ENCODE measurements at places on chromosomes 5 and 9.
A peak's percentile ranks its signal among the peaks of the same experiment; 100 is the strongest.

DNA sequence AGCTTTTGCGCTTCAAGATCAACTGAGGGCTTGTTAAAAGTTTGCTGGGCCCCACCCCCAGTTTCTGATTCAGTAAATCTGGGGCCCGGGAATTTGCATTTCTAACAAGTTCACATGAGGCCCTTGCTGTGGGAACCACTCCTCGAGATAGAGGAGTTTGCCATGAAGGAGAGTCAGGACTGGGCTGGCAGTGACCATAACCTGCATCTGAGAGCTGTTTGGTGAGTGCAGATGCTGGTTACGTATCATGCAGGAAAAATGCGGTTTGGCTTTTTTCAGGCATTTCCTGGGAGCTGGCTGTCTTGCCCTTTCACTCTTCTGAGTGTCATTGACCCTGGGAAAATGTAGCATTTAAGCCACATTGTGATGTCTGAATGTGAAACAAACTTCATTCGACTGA lies 9.4 kb upstream of the ANGPTL2 start:
- no peak overlapping the region for H3K27ac ChIP-seq
- H3K27me3 ChIP-seq, result no peaks in the 10 kb centered on the region
- no peak for DNase-seq
- no peaks in the 10 kb centered on the region for H3K4me1 ChIP-seq
- H3K4me3 ChIP-seq, result no peak overlapping the region
- H3K36me3 ChIP-seq, result no peaks in the 10 kb centered on the region

DNA sequence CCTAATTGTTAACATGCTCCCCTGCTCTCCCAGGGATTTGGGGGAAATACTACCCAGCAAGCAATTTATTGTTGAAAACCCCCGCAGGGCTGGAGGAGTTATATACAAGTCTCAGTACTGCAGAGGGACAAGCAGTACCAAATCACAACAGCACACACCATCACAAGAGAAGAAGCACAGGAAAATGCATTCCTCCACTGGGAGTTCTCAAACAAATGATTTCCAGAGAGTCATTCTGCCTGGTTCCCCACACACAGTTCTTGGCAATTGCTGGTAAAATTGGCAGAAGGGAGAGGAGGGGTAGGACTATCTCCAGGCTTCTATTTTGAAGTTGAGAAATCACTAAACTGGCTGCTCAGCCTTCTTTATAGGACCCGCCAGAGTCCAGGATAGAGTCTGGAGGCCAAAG lies 16.8 kb downstream of the SIL1 start:
- H3K27me3 ChIP-seq, result no peaks in the 10 kb centered on the region
- H3K36me3 ChIP-seq, result no peaks in the 10 kb centered on the region
- no peak overlapping the region for H3K4me3 ChIP-seq

DNA sequence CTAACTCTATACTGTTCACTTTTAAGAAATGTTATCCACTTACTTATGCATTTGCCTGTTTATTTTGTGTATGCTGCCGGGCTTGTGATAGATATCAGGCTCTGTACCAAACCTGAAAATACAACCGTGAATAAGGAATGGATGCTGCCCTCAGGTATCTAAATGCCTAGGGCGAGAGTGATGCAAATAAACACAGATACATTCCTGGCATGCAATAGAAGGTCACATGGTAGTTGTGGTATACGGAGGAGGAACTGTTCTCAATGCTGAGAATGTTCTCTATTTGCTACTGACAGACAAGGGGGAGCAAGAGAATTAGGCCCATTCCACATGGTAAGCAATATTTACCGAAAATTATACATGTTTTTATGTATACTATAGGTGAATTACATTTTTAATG lies 227.8 kb downstream of the ICE1 start:
- H3K4me3 ChIP-seq, result no peak overlapping the region
- no peak overlapping the region for H3K27ac ChIP-seq
- no peaks in the 10 kb centered on the region for H3K27me3 ChIP-seq
- DNase-seq, result no peak
- H3K36me3 ChIP-seq, result no peaks in the 10 kb centered on the region
- H3K4me1 ChIP-seq, result no peaks in the 10 kb centered on the region

- peaks cover 5% of the 10 kb centered on the region for H3K27me3 ChIP-seq
- no peak overlapping the region for H3K27ac ChIP-seq
- no peaks in the 10 kb centered on the region for H3K4me1 ChIP-seq
- no peaks in the 10 kb centered on the region for H3K36me3 ChIP-seq
- DNase-seq, result no peak
Measured at GRCh38 chr9:122609804-122610203, 4.7 kb upstream of the OR1Q1 start.

DNA sequence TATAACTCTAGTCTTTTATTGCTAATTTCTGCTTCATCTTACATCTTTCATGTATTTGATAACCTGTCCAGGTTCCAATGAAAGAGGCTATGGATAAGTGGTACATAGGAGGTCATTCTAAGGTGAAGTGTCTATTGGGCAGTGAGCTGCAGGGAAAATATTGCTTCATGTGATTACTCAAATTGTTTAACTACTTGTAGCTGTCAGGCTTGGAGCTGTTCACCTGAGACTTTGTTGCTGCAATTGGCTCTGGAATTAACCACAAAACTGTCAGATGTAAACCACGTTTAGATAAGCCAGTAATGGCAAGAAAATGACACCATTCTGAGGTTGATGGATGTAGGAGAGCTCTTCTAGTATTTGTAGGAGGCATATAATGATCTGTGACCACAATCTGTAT lies 26.0 kb downstream of the ADAMTSL1 start:
- no peak for DNase-seq
- H3K4me1 ChIP-seq, result no peaks in the 10 kb centered on the region
- no peak overlapping the region for H3K27ac ChIP-seq
- H3K27me3 ChIP-seq, result no peaks in the 10 kb centered on the region
- H3K36me3 ChIP-seq, result no peaks in the 10 kb centered on the region

DNA sequence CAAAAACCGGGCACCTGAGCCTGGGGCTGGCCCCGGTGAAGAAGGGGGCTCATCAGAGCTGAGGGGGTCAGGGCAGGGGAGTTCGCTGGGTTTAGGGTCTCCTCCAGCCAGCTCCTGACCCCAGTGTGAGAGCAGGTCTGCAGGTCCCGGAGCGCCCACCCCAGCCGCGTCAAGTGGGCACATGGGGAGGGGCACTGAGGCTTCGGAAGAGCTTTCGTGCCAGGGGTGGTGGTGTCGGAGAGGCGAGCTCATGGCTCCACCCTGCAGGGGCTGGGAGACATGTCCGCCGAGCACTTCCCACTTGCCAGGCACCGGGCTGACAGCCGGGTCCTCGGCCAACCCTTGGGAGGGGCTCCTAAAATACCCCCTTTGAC lies 13.2 kb downstream of the VAV2 start:
- H3K4me1 ChIP-seq, result no peaks in the 10 kb centered on the region
- H3K36me3 ChIP-seq, result no peaks in the 10 kb centered on the region
- H3K4me3 ChIP-seq, result no peak overlapping the region
- H3K27ac ChIP-seq, result no peak overlapping the region

GRCh38 chr9:132283863-132284262 lies 70.9 kb downstream of the SETX start:
- no peak overlapping the region for H3K27ac ChIP-seq
- H3K4me3 ChIP-seq, result no peak overlapping the region
- no peak for DNase-seq
- H3K36me3 ChIP-seq, result peaks cover 56% of the 10 kb centered on the region
- H3K27me3 ChIP-seq, result no peaks in the 10 kb centered on the region
- H3K4me1 ChIP-seq, result no peaks in the 10 kb centered on the region

GRCh38 chr9:102779356-102779755 lies 215.8 kb upstream of the CYLC2 start:
- no peak overlapping the region for H3K4me3 ChIP-seq
- H3K4me1 ChIP-seq, result no peaks in the 10 kb centered on the region
- H3K27ac ChIP-seq, result no peak overlapping the region
- H3K27me3 ChIP-seq, result no peaks in the 10 kb centered on the region
- H3K36me3 ChIP-seq, result no peaks in the 10 kb centered on the region

DNA sequence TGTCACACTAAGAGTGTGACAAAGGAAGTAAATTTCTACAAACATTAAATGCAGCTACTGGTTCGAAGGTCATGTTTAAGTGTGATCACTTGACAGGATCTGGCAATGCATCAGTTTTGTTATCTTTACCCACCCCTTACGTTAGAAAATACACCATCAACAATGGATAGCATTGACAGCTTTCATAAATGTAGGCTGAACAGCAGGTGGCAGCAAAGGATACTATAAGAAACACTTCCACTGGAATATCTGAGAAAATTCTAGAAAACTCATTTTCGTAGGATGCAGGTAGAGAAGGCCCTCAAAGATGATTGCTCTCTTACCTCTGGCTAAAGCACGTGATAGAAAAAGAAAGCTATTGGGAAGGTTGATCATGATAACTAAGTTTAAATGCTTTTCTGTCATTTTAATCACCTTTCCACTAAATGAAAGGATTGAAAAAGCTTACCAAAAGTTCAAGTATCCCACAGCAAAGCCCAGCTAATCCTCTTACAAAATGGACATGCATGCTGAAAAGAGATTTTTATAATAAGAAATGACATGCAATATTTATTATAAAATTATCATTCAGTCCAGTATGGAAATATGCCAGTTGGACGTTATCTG lies 292.5 kb downstream of the PARP8 start:
- peaks cover 11% of the 10 kb centered on the region for H3K4me1 ChIP-seq
- H3K36me3 ChIP-seq, result no peaks in the 10 kb centered on the region
- peaks cover 12% of the 10 kb centered on the region for H3K27me3 ChIP-seq

- no peak overlapping the region for H3K27ac ChIP-seq
- no peaks in the 10 kb centered on the region for H3K4me1 ChIP-seq
- no peak overlapping the region for H3K4me3 ChIP-seq
- DNase-seq, result no peak
Measured at GRCh38 chr5:38650540-38650939, 94.1 kb upstream of the LIFR start.

- H3K27me3 ChIP-seq, result no peaks in the 10 kb centered on the region
- H3K36me3 ChIP-seq, result peaks cover 9% of the 10 kb centered on the region
- H3K4me3 ChIP-seq, result no peak overlapping the region
- no peak for DNase-seq
Measured at GRCh38 chr9:134033516-134034214, 8.4 kb downstream of the BRD3OS start.

DNA sequence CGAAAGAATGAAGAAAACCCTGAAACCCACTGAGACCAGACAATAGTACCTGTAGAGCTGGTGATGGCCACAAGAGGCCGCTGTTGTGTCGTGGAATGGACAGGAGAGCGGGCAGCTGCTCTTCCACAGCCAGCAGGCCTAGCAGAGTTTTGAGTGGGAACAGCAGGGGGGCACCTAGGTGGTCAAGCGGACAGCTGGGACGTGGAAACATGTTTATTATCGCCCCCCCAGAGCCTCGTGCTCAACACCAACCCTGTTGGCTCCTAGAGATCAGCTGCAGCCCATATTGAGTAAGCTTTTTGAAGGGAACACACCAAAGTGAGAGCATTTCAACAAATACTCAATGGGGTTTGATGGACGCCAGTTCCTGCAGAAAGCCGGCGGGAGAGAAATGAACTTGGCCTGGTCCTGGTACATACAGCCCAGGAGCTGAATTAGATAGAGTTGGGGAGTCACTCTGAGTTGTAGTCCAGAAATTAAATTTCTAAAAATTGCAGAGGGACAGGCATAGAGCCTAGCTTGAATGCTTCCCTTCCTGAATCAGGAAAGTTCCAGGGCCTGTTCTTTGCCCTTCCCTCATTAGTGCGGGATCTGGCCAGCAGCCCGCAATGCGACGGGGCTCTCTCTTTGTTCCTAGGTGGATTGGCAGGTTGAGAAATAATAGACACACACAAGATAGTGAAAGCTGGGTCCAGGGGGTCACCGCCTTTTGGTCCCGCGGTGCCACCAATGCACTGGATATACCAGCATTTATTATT lies 33.8 kb downstream of the MFAP3 start:
- no peak overlapping the region for H3K4me3 ChIP-seq
- H3K27ac ChIP-seq, result no peak overlapping the region
- DNase-seq, result peak; percentile 85
- no peaks in the 10 kb centered on the region for H3K27me3 ChIP-seq

DNA sequence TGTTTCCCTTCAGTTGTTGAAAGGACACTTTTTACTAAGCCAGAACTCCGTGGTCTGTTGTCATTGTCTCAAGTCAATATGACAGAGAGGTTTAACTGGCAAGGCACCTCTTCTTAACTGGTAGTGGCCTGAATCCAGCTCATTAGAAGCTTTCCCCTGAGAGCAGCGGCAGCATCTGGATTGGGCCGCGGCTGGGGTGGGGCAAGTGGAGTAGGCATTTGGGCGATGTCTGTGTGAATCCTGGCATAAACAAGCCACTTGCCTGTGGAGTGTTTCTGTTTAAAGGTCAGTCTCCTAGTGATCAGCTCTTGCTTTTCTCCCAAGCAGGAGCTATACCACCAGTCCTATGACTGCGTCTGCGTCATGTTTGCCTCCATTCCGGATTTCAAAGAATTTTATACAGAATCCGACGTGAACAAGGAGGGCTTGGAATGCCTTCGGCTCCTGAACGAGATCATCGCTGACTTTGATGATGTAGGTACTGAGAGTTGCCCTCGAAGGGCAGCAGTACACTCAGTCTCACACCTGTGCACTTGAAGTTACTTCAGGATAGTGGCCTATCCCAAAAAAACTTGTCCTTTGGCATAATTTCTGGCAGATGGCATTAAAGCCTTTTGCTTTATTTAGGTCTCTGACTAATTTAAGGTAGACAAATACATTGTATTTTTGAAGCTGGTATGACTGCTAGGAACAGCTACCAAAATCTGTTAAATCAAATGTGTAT lies 48.9 kb downstream of the CFAP90 start:
- no peak overlapping the region for H3K4me3 ChIP-seq
- H3K36me3 ChIP-seq, result no peaks in the 10 kb centered on the region
- H3K4me1 ChIP-seq, result no peaks in the 10 kb centered on the region
- no peak overlapping the region for H3K27ac ChIP-seq
- H3K27me3 ChIP-seq, result no peaks in the 10 kb centered on the region
- no peak for DNase-seq

- H3K36me3 ChIP-seq, result no peaks in the 10 kb centered on the region
- no peak overlapping the region for H3K4me3 ChIP-seq
- H3K4me1 ChIP-seq, result no peaks in the 10 kb centered on the region
- H3K27me3 ChIP-seq, result no peaks in the 10 kb centered on the region
- DNase-seq, result no peak
Measured at GRCh38 chr5:130759061-130759460, 406.0 kb downstream of the HINT1 start.

- no peak overlapping the region for H3K27ac ChIP-seq
- DNase-seq, result no peak
- H3K4me3 ChIP-seq, result no peak overlapping the region
- H3K27me3 ChIP-seq, result no peaks in the 10 kb centered on the region
- H3K36me3 ChIP-seq, result no peaks in the 10 kb centered on the region
- no peaks in the 10 kb centered on the region for H3K4me1 ChIP-seq
Measured at GRCh38 chr5:74421377-74421776, 219.2 kb downstream of the ENC1 start.

GRCh38 chr5:53464722-53465121 lies 15.7 kb upstream of the FST start:
- no peaks in the 10 kb centered on the region for H3K4me1 ChIP-seq
- H3K27ac ChIP-seq, result no peak overlapping the region
- no peak for DNase-seq
- no peaks in the 10 kb centered on the region for H3K27me3 ChIP-seq
- H3K4me3 ChIP-seq, result no peak overlapping the region

- no peak for DNase-seq
- H3K4me3 ChIP-seq, result no peak overlapping the region
- H3K27me3 ChIP-seq, result no peaks in the 10 kb centered on the region
- no peaks in the 10 kb centered on the region for H3K36me3 ChIP-seq
- H3K4me1 ChIP-seq, result no peaks in the 10 kb centered on the region
Measured at GRCh38 chr5:28415791-28416443, 1377.5 kb upstream of the CDH9 start.

- no peak overlapping the region for H3K4me3 ChIP-seq
- no peaks in the 10 kb centered on the region for H3K36me3 ChIP-seq
- H3K27me3 ChIP-seq, result no peaks in the 10 kb centered on the region
- no peak overlapping the region for H3K27ac ChIP-seq
- no peak for DNase-seq
Measured at GRCh38 chr5:174482607-174483024, 241.8 kb upstream of the MSX2 start.
